ENCODE measurements at places on chromosomes 12 and 14.

DNA sequence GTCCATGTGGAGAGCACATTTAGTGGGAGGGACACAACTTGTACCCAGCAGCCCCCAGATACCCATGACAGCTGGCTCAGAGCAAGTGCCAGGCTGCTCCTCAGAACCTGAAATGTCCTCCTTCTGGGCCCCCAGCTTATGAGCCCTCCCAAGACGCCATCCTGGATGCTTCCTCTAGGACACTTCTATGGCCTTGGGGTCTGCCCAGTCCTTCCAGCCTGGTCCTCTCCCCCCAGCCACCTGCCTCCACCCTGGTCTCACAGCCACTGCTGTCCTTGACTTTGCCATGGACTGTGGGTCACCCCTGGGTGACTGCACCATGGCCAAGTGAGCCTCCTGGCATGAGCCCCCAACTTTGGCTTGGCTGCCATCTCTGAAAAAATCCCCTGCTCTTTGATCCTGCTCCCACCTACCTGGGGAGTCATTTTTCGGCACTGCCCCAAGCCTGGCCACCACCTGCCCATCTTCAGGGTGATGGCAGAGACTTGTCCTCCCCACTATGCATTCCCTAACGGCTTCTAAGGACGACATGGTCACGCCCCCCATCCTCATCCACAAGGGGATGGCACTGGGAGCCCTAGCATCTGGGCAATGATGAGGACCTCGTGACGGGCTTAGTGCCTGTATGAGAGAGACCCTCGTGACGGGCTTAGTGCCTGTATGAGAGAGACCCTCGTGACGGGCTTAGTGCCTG is 323.7 kb downstream of the TMEM121 start:
- DNase-seq = no peak

GRCh38 chr12:24479131-24479530 is 469.8 kb downstream of the BCAT1 start:
- peak; percentile 60 for DNase-seq

- no peak for DNase-seq
Measured at GRCh38 chr12:13149411-13149810, 45.9 kb upstream of the GSG1 start.

GRCh38 chr14:37417833-37418232 is 177.2 kb downstream of the FOXA1 start:
- no peak for DNase-seq

DNA sequence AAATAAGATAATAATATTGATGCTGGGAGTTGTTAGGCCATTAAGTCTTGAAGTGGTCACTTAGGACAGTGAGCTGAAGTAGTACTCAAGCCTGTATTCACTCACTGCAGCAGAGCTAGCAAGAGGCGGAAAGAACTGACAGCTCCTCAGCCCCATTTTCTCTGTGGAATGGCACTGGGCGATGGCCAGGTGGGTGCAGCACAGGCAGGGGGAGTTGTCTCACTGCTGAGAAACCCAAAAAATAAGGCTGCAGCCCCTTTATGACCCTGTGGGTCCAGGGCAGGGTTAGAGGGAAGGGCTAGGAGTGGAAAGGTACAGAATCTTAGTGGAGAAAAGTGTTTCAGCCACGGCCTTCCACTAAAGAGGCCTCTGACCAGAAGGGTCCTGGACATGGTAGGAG is 35.5 kb downstream of the PDZRN4 start:
- no peak for DNase-seq

DNA sequence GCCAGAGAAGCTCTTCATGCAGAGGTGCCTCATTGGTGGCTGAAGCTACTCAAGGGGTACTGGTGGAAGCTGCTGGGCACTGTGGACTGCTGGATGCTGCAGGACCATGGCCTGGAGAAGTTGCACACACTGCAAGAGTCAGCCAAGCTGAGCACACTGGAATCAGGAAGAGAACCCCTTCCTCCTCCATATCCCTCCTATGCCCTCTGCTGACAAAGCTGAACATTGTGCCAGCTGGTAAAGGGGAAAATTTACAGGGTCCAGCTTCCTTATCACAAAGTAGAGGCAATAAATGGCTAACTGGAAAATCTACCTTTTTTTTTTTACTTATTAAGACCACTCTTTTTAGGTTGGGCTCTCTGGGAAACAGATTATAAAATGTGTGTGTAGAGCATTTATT is 6.5 kb downstream of the CCDC175 start:
- no peak for DNase-seq

DNA sequence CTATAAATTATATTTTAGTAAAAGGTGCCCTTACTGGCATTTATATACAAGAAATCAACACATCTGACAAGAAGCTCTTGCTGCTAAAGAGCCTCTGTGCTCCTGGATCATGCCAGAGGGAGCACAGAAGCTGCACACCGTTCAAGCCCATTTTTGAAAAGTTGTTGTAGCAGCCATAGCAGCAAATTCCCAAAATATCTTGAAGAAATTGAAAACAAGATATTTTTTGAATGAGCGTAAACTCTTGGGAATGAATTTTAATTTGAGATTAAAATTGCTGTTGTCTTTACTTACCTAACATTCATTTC is 540 bp upstream of the CLEC2D start:
- no peak for DNase-seq

DNA sequence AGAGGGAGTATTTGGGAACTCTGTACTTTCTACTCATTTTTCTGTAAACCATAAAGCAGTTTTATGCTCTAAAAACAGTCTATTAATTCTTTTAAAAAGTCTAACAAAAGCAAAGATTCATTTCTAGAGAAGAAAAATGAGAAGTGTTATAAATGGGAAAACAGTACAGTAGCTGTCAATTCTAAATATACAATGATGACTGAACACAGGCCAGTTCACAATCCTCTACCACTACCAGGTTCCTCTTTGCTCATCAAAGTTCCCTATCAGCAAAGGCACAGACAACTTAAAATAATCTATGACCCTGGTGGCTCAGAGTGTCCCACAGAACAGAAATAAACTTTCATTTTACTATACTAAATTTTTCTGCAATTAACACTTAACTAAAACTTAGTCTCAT is 12.5 kb downstream of the NAA25 start:
- no peak for DNase-seq

- DNase-seq = no peak
Measured at GRCh38 chr12:3534511-3534910, 43.5 kb downstream of the PRMT8 start.

GRCh38 chr12:86376052-86376451 is 119.9 kb upstream of the MGAT4C start:
- no peak for DNase-seq

DNA sequence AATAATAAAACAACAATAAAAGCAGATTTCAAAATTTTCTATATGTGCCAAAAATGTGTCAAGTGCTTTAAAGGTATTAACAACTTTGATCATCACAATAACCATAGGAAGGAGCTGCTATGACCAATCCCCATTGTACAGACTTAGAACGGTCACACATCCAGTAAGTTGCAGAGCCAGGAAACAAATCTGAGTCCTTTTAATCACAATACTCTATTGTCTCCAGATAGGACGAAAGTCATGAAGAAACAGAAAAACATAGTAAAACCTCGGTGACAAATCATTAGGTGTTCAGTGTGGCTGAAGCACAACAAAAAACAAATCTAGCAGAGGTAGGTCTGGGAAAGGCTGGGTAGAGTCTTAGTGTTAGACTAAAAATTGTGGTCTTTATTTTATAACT is 178.8 kb downstream of the GRIP1 start:
- DNase-seq = no peak

DNA sequence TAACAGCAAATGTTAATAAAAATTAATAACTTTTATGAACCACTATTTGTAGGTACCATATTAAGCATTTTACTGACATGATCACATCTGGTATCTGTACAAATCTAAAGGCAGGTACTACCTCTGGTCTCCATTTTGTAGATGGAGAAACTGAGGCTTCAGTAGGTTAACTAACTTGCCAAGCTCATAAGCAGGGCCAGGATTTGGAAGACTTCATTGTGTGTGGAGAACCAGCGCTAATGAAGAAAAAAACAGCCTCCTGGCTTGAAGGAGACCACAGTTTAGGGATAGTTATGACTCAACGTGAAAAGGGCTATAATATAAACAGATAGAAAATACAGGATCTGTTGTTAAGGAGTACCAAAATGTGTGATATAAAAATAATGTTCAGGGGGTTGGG is 1.0 kb downstream of the NUP37 start:
- DNase-seq = no peak

DNA sequence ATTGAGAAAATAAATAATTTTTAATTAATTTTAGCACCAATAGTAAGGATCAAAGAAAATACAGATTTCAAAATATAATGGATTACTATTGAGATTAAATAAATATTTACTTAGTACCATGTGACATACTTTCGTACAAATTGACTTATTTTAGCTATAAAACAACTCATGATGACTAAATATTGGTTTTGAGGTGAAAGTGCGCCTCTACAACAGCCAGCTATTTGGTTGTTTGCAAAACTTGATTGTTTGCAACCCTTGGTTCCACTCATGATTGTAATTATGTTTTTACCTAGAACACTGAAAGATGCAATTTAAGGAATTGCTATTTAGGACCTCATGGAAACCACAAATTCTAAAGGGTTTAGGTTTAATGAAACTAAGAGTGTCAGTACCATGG is 51.9 kb upstream of the PPM1H start:
- DNase-seq = no peak

DNA sequence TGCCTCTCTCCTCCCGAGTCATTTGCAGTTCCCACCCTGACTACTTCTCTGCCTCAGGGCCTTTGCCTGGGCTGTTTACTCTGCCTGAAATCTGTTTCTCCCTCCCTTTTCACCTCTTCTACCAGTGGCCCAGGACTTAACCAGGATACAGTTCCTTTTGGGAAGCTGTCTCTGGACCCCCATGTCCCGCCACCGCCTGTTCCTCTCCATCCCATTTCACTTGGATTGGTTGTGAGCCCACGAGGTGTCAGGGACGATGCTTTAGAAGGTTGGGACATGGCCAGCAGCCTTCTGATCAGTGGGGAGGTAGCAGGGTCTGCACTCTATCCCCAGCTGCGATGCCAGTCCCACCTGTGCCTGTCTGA is 51.8 kb downstream of the FAM222A start:
- no peak for DNase-seq

GRCh38 chr14:68020999-68021663 is 201.6 kb downstream of the RAD51B start:
- no peak for DNase-seq

DNA sequence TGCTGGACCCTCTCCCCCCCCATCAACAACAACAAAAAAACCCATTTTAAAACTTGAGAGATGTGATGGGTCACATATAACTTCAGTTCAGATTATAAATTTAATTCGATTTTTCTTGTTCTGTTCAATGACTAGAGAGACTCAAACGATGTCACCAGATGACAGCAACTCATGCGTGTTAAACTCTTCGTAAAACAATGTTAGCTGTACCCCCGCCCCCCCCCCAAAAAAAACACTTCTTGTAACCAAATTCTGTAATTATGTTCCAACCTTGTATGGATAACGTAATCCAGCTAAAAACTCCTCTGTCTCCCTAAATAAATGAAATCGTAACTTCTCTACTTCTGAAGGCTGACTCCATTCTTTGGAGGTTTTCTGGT is 614 bp upstream of the NACA start:
- no peak for DNase-seq

- DNase-seq = no peak
Measured at GRCh38 chr12:80684077-80684495, 23.3 kb upstream of the MYF6 start.

- DNase-seq = peak; percentile 50
Measured at GRCh38 chr12:52156757-52157565, 34.9 kb downstream of the KRT80 start.

GRCh38 chr14:72902801-72903530 is 9.1 kb upstream of the DPF3 start:
- no peak for DNase-seq

DNA sequence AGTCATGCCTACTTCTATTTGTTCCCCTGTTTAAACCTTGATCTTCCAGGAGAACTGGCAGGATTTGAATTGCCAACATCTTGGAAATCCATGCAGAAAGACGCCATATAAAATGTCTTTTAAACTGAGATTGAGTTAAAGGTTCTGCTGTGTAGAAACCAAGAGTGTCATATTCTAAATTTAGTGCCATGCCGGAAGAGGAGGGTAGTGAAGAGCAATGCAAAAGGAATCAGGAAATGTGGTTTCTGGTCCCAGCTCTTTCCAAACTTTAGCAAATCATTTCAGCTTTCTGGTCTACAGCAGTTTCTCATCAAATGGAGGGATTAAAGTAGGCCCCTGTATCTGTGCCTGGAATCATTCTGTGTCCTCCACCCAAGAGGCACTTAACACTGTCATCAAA is 85.7 kb downstream of the BTG1 start:
- no peak for DNase-seq

GRCh38 chr12:67043771-67044170 is 225.4 kb upstream of the CAND1 start:
- DNase-seq = no peak

DNA sequence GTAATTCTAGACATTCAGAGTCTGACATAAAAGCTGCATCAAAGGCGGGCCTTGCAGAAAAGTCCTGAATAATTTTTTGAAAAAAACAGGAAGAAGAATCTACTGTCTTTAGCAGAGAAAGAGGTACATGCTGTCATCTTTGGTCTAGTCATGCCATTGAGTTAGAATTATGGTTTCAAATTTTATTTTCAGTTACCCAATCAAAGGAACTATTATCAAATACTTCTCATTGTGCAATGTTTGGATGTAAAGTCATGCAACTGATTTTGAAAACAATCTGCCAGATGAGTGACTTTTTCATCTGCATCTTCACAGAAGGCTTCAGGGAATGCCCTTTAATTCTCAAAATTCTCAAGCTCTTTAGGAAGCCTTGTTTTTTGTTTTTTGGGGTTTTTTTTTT is 803.5 kb downstream of the FLRT2 start:
- DNase-seq = no peak

- no peak for DNase-seq
Measured at GRCh38 chr12:108744021-108744897, 12.9 kb upstream of the CORO1C start.

- no peak for DNase-seq
Measured at GRCh38 chr12:29639893-29640495, 142.5 kb upstream of the OVCH1 start.

DNA sequence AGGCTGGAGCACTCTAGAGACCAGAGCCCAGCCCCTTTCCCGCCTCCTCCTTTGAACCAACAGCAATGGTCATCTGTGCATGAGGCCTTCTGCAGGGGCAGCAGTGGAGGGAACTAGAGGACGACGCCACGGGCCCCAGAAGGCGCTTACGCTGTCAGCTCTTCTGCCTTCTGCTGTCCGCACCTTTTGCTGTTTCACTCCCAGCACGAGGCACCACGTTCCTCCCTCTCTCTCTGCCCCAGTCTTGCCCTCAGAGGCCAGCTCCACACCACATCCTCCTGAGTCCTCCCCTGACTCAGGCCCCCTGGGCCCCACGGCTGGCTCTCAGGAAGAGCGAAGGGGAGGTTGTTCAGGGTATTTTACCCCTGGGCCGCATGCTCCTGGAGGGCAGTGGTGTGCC is 15.5 kb downstream of the MMAB start:
- no peak for DNase-seq

GRCh38 chr12:104314242-104314614 is 10.7 kb downstream of the EID3 start:
- no peak for DNase-seq

- DNase-seq = no peak
Measured at GRCh38 chr12:51326698-51327439, 2.9 kb upstream of the BIN2 start.

GRCh38 chr12:125892276-125892675 is 827.0 kb downstream of the AACS start:
- no peak for DNase-seq
